ENCODE measurements at places on chromosomes 11 and 22.

DNA sequence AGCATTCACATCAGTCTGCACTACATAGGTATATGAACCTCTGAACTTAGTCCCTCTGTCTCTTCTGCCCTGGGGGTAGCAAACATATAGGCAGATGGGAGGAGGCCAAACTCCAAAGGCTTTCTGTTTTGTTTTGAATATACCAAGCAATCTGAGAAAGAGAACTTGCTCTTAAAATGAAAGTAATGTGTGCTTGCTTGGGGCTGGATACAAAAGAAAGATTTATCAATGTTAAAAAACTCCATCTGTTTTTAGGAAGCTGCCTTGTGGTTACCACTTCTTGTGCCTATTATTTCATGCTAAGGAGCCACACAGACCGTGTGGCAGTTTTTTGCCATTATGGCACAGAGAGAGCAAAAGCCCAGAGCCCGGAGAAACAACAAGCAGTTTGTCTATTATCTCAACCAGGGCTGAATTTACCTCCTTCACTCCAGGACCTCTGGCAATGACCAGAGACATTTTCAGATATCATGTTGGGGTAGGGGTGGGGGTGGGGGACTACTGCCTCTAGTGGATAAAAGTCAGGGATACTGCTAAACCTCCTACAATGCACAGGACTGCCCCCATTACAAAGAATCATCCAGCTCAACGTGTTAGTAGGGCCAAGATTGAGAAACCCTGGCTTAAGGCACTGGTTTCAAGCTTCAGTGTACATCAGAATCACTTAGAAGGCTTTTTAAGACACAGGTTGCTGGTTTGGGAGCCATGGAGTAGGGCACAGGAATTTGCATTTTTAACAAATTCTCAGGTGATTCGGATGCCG, 124.2 kb downstream of the APIP start:
- no peak for DNase-seq

- DNase-seq, result no peak
Measured at GRCh38 chr11:22466809-22467208, 128.6 kb downstream of the SLC17A6 start.

DNA sequence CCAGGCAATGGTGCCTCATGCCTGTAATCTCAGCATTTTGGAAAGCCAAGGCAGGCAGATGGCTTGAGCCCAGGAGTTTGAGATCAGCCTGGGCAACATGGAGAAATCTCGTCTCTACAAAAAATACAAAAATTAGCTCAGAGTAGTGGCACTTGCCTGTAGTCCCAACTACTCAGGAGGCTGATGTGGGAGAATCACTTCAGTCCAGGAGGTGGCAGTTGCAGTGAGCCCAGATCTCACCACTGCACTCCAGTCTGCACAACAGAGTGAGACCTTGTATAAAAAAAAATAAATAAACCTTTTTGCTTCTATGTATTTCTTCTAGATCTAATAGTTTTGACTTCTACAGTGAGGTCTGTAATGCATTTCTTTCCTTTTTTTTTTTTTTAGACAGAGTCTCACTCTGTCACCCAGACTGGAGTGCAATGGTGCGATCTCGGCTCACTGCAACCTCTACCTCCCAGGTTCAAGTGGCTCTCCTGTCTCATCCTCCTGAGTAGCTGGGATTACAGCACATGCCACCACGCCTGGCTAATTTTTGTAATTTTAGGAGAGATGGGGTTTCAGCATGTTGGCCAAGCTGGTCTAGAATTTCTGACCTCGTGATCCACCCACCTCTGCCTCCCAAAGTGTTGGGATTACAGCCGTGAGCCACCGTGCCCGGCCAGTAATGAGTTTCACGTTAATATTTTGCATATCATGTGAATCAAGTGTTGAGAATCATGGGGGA, 18.1 kb upstream of the RDX start:
- DNase-seq, result no peak

DNA sequence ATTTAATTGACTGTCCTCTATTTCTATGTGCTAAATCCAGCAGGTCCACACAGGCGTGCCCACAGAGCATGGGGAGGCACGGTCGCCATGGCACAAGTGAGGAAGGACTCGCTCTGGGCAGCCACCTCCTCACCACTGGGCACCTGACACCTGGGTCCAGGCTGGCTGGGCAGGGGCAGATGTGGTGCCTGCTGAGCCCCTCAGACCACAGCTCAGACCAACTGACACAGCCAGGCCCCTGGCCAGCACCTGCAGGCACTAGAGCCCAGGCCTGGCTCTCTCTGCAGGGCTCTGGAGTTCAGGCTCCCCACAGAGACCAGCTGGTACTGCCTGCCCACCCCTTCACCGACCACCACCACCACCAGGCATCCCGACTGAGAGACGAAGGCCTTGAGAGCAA, 27.9 kb downstream of the LINC01488 start:
- DNase-seq, result no peak

DNA sequence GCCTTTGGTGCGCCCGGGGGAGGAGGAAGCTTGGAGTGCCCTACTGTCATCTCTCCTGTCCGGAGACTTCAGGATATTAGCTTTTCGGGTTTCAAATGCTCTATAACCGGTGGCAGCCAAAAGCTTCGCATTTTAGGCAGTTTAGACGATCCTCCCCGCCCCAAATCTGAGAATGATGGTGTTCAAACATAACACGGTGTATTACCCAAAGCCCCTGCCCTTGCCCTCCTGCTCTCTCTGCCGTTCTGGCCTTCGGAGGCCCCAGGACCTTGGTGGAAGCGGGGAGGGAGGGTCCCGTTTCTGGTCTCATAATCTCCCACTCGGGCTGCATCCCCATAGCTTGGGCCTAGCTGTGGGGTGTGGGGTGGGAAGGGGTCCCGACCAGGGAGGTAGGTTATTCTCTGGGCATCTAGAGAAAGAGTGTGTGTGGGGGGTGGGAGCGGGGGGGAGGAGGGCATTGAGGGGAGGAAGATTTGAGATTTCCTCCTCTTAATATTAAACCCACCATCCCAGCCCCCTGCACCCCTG, 2.3 kb downstream of the PKNOX2 start:
- no peak for DNase-seq
